ENCODE measurements at places on chromosomes 11 and 22.

DNA sequence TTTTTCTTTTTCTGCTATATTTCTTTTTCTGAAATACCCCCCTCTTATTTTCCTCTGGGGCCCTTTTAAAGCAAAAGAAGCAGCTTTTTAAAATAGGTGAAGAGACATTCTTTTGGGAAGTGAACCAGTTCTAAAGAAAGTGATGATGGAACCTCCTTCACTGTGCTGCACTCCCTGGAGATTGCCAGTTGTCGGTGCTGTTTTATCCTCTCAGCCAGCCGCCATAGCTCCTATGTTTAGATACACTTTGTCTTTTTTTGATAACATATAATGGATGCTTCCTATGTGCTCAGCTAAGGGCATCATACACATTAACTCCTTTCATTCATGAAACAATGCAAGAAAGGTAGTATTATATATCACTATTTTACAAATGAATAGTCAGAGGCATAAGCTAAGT, 14.0 kb downstream of the CFAP300 start:
- no peak for DNase-seq

DNA sequence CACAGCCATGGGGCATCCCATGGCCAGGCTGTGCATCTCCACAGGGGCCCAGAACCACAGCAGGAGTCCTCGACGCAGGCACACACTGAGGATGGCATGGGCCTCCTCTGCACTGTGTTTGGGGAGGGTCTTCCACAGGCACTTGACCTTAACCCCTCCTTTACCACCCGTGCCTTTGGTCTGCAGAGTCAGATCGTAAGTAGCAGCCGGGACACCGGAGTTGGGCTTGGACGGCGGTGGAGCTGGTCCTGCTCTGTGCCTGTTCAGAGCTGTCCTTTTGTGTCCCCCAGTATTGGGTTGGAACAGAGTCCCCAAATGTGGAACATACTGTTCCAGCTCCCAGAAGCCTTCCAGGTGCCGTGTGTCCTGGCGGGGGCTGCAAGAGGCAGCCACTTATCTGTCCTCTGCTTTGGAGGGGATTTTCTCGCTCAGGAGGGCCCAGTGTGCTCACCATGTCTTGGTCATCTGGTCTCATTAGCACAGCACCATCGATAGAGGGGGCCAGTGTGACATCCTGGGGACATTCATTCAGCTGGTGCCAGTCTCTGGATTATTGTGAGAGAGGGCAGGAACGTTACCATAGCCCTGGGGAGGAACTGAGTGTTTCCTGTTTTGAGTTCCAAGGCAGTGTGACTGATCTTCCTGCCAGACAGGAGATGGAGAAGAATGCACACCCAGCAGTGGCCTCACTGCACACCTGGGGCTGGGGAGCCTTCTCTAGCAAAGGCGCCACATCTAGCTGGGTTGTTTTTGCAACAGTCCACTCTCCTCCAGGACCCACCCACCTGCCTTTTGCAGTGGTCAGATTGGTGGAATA, 12.4 kb downstream of the CRELD2 start:
- DNase-seq: no peak

GRCh38 chr22:36874309-36874696, 13.5 kb downstream of the NCF4 start:
- DNase-seq: no peak

DNA sequence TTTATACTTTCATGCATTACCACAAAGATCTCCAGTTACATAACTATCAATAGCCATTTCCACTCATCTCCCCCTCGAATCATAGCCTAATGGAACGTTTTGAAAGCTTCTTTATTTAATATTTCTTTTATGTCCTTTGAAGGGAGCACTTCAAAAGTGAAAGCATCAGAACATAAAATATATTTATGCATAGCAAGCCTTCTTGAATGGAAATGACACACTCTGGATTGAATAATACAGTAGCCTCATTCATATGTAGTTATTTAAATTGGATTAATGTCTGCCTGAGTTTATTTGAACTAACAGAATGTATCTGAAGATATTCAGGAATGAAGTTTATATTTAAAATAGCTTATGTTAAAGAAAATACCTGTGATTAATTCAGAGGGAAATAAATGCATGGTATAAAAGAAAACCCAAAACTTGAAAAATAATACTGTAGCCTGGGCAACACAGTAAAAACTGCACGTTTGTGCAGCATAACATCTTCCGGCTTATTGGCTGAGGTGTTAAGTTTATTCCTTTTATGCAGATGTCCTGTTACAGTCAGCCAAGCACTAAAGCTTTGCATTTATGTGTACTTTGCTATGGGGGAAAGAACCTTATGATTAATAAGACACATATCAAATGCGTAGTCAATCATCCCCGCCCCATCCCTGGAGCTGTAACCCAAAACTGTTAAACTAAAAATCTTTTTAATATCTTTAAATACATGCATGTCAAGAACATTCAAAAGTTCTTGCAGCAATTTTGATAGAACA, 22.0 kb downstream of the OOSP3 start:
- no peak for DNase-seq

- no peak for DNase-seq
Observed at GRCh38 chr11:61774411-61774810, 18.0 kb downstream of the TMEM258 start.

DNA sequence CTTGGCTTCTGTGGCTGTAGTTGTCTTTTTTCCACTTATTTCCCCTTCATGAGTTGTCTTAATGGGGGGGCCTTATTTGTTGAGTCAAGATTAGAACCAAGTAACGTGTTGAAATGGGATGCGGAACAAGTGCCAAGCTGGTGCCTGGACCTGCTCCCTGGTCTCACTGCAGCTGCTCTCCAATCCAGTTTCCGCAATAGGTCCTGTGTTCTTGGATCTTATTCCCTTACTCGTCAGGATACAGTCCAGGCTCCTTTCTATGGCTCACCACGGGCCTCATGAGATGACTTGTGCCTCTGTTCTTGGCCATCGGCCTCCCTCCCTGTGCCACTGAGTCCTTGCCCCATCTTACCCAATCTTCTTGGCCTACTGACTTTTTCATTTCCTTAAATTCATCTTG, 159.6 kb upstream of the CADM1 start:
- DNase-seq: no peak

DNA sequence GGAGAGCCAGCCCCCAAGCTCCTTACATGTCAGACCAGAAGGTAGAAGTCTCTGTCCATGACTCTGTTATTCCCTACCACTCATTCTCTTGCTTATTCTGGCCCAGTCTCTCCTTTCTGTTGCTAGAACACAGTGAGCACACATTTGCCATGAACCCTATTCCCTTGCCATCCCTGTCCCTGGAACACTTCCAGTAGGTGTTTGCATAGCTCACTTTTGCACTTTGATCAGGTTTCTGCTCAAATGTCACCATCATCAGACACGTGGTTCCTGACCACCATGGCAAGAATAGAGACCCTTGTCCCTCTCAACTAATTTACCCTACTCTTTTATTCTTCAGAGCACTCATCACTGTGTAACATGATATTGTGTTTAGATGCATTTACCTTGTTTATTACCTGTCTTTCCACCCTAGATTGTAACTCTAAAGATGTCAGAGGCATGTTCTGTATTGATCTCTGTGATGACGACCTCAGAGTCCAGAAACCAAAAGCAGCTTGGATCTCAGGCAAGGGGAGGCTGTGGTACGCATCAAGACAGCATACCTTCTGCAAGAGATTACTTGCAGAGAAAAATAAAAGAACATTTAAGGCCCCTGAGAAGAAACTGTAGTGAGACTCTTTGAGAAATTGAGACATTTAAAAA, 606.4 kb downstream of the OPCML start:
- DNase-seq: no peak

- DNase-seq: no peak
Observed at GRCh38 chr11:114368918-114369680, 31.2 kb downstream of the C11orf71 start.

DNA sequence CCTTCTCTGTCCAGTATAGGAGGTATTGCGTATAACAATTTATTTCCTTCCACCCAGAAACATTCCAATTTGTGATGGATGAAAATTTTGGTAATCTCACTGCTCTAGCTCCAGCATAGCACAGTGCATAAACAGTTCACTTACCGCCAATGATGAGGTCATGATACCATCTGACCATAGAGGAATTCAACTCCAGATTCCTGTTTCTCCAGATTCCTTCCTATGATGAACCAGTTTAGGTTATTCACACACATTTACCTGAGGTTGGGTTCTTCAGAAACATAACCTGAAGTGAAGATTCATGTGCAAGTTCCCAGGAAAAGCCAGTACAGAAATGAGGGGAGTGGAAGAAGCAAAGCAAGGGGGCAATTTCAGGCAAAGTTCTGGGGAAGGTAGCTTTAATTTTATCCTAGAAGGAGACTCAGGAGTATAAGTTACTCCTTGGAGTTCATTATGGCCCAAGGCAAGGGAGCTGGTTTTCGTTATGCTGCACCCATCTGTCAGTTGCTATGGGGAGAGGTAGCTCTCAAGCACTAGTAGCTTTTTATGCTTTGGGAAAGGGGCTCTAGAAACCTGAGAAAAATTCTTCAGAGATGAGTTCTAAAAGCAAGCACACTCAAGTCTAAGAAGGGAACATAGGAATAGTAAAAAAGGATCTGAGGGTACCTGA, 121.6 kb downstream of the CASP12 start:
- DNase-seq: no peak

DNA sequence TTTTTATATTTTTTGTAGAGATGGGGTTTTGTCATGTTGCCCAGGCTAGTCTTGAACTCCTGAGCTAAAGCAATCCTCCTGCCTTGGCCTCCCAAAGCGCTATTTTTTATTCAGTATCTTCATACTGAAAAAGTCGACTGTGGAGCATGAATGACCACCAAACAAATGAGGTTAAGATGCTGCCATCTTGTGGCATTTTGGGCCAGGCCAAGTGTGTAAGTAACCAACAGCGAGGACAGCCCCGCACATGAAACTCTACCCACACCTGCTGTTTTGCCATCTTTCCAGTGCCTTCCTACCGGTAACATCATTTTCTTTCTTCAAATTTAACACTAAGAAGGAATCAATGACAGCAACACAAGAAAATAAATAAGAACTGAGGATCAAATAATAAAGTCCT, 32.2 kb upstream of the AQP11 start:
- no peak for DNase-seq

GRCh38 chr22:19874307-19875060, 19.8 kb upstream of the GNB1L start:
- DNase-seq: no peak

DNA sequence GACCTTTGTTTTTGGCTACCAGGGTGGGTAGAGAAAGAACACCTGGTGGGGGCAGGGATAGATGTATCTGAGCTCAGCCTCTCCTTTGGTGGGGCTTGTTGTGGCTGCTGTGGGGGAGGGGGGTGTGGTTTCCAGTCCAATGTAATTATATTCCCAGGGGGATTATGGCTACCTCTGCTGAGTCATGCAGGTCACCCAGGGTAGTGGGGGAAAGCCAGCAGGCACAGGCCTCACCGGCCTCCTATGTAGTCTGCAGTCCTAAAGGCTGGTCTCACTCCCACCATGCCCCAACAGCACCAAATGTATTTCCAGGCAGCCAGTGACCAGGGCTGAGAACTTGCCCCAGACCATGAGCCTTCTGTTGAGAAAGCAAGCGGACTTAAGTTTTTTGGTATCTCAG, 119.6 kb downstream of the DYNC2H1 start:
- DNase-seq: no peak

DNA sequence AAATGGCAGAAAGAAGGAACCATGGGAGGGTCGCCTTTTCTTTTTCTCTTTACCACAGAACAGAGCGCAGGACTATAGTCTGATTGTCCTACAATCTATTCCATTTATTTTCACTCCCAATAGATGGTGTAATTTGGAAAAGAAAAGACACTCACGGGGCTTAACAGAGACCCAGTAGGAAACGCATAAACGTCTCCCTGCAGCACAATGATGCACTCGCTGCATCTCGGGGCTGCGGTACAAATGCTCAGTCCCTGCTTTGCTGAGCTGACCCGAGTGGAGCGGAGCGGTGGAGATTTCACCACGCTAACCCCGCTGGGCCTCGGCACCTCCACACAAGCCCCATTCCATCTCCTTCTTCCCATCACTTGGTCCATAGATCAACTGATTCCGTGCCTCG, 1.5 kb downstream of the FEZ1 start:
- DNase-seq: no peak

- no peak for DNase-seq
Observed at GRCh38 chr11:125176866-125177265, 12.3 kb downstream of the PKNOX2 start.

DNA sequence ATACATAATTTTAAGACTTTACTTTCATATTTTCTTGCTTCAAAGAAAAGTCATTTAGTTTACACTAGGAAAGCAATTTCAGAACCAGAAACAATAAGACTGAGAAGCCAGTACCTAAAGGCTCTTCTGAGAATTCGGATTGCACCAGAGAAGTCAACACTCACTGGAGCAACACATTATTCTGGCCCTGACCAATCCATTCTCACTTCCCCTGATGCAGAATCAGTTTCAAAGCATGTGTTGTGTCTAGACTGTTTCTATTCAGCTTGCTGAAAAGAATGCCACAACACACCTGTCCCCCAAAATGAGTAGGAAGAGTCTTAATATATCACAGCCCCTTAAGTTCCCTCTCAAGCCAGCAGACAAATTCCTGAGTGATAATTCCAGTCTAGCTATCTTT, 1074.3 kb upstream of the TENM4 start:
- DNase-seq: no peak

DNA sequence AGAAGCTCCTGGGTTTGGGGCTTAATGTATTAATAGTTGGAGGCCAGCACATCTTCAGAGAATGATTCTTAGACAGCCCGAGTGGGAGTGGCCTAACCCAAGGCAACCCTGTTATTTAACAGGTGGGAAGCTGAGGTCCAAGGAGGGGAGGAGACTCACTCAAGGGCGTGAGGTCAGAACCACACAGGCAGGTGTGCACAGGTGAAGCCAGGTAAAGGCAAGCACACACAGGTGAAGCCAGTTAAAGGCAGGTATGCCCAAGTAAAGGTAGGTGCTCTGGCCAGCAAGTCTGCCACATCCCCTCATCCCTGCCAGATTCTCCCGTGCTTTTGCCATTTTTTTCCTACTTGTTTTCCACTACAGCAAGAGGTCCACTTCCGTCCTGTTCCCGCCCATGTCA, 2.9 kb upstream of the SHANK2 start:
- DNase-seq: no peak

GRCh38 chr11:117851106-117851505, 25.4 kb downstream of the FXYD6 start:
- DNase-seq: no peak

DNA sequence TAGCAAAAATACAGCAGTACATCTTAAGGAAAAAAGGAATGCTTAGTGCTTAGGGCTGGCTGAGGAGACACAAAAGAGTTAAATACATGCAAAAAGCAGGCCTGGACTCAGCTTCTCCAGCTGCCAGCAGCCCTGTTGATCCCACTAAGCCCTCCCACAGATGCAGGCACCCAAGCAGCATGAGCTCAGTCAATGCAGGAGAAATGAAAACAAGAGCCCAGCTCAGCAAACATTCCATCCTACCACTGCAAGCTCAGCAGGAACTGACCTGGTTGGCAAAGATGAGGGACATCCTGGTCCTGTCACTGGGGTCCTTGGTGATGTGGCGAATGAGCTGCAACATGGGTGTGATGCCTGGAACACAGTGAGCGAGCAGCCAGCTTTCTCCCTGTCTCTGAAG, 5.8 kb downstream of the CYB5R2 start:
- DNase-seq: no peak

GRCh38 chr11:78654071-78654470, 79.4 kb upstream of the NARS2 start:
- no peak for DNase-seq

- no peak for DNase-seq
Observed at GRCh38 chr11:130817330-130817944, 98.8 kb downstream of the SNX19 start.

- DNase-seq: no peak
Observed at GRCh38 chr11:122068837-122069236, 47.2 kb downstream of the BLID start.

GRCh38 chr11:104151404-104152204, 12.3 kb downstream of the PDGFD start:
- DNase-seq: no peak
